ENCODE measurements at places on chromosomes 7 and 10.

- no peak for DNase-seq
Measured at GRCh38 chr10:1502451-1502850, 234.9 kb downstream of the ADARB2 start.

- no peak for DNase-seq
Measured at GRCh38 chr10:124943301-124944092, 1.6 kb downstream of the ZRANB1 start.

DNA sequence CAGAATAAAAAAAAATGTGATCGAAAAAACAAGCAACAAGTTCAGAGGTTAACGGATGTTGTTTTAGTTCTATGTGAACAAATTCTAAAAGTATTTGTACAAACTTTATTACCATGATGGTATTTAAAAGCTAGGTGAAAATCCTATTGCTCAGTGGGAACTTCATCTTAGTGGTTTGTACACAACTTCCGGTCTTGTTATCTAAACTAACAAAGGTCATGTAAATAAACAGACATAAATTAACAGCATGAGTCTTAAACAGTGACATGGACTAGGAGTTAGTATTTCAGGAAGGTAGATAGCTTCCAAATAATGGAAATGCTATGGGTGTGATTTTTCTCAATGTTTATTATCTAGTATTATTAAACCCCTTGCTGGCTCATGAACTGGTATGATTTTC is 83.8 kb downstream of the SPAG6 start:
- no peak for DNase-seq

GRCh38 chr7:11228515-11228914 is 254.8 kb downstream of the PHF14 start:
- no peak for DNase-seq

DNA sequence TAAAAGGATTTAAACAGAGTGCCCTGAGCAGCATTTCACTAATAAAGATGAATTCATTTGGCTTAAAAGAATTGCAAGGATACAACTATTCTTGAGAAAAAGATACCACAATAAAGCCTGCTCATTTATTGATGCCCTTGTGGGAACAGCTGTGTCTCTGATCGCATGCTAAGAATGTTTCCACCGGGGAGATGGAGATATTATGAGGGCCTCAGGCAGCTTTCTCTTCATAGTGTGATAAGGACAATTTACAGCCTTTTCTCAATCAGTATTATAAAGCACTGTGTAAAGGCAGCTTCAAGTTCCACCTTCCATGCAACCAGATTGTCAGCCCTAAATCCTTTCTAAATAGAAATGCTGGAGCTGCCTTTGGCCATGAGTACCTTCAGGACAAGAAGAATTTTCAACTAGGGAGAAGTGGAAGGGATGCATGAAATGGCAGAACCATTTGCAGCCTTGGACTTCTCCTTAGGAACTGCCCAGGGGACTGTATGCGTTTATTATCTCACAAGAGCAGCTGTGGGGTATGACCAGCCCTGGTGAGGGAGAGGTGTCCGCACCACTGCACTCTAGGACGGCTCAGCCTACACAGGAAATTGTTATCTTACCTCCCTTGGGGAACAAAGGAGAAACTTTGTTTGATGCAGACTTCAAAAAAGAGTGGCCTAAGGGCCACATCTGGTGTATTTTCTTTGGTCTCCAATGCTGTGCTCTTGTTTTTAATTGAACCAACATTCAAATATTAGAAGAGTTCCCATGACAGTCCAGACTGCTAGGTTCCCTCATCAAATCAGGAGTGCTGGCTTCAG is 116.9 kb upstream of the PCGF5 start:
- DNase-seq: no peak

- DNase-seq: no peak
Measured at GRCh38 chr7:117750612-117751563, 122.4 kb downstream of the CTTNBP2 start.

DNA sequence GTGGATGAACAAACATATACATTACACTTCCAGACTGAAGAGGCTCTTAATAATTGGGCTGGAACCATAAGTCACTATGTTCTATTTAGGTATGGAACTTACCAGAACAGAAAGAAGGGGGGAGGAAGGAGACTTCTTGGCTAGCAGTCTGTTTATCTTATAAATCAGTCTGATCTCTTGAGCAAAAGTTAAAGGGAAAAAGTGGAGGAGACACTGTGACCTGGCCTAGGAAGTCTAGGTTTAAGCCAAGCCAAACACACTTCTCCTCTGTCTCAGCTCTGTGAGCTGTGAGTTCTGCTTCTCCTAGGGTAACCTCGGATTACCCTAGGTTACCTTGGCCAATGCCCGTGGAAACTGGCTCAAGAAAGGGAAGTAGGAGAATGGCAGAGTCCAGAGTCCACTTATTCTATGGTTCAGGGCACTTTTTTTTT is 95.2 kb downstream of the PFKFB3 start:
- no peak for DNase-seq

- DNase-seq: no peak
Measured at GRCh38 chr7:75814407-75814947, 871 bp upstream of the CCL24 start.

DNA sequence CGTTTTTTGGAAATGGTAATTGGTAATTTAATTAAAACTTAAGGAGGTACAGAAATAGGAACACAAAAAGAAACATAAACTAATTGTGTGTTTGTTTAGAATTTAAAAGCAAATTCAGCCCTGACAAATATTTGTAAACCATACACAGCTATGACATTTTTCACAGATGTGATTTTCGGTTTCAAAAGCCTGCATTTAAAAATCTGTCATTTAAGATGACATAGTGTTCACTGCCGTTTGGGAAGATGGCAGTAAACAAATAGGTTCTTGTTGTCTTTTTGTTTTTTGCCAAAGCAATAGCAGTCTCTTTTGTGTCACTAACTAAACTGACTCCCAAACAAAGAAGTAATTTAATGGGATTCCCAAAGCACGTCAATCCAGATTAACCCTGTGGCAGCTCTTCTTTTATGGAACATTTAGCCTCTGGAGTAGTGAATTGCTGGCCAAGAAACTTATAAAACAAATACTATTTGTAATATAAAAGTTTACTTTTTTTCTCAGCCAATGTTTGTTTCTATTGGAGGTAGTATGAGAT is 697.6 kb downstream of the PHTF2 start:
- no peak for DNase-seq

- no peak for DNase-seq
Measured at GRCh38 chr7:106915873-106916272, 50.8 kb downstream of the PIK3CG start.

DNA sequence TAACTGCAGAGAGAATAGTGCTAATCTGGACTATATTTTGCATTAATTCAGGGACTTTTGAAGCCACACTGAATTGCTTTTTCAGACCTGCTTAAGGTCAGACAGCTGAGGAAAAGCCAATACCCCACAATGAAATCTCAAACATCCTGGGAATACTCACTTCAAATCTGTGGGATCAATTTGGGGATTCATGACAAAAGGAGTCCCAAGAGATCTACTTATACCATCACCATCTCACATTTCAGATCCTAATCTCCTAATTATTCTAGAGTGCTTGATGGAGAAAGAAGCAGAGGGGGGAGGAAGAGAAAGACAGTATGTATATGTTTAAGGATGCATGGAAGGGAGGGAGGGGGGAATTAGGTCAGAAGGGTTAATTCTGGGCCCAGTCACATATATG is 202.2 kb downstream of the CACNA2D1 start:
- no peak for DNase-seq

DNA sequence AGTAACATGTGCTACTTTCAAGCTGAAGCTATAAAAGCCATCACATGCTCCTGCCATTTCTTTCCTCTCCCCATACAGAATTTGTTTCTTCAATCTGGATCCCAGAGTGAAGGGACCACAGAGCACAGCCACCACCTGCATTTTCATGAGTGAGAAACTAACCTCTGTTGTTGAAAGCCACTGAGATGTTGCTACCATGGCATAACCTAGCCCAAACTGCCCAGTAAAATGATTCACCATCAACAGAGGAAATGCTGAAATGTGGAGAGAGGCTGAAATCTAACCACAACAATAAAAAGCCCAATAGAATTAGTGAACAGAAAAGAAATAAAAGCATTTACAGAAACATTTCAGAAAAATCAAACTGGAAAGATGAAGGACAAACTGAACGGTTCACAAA is 125.2 kb downstream of the AMPH start:
- no peak for DNase-seq

- DNase-seq: no peak
Measured at GRCh38 chr10:10092581-10092980, 925.1 kb upstream of the CELF2 start.

- DNase-seq: no peak
Measured at GRCh38 chr10:115968236-115968635, 304.8 kb downstream of the GFRA1 start.

All from activated CD8-positive, alpha-beta memory T cell treated with anti-CD3 and anti-CD28 coated beads for 4 hours (primary cell).